Fibroblast of the aortic adventitia (primary cell): ENCODE measurements at places on chromosomes 6 and 20. TPM values are rescaled to one million over a fixed set of nuclear protein-coding genes. Genes with fewer than 3 reads are reported as not detected.

The PTCRA gene
- total RNA-seq: not detected in 2 replicates

The SEL1L2 gene
- not detected in 2 replicates for total RNA-seq

The SLC17A3 gene
- 1.1 TPM in 1 of 2 replicates, not detected in the other for total RNA-seq

The VSTM2L gene
- total RNA-seq: 0.57 and 1.4 TPM in 2 replicates

The DEFB125 gene
- not detected in 2 replicates for total RNA-seq

The RSPO3 gene
- total RNA-seq: 2.5 and 7.9 TPM in 2 replicates

The SPATA25 gene
- total RNA-seq: 2.1 and 9.6 TPM in 2 replicates

The LY6G6D gene
- total RNA-seq: not detected in 2 replicates

The MYT1 gene
- total RNA-seq: not detected in 2 replicates

The GABRR1 gene
- not detected in 2 replicates for total RNA-seq

The PACRG gene
- total RNA-seq: 0.63 and 2.9 TPM in 2 replicates

The CSTF1 gene
- total RNA-seq: 36.1 and 49.6 TPM in 2 replicates

The HLA-DPB1 gene
- 0.27 and 3.8 TPM in 2 replicates for total RNA-seq

The SLC17A2 gene
- 0.09 TPM in 1 of 2 replicates, not detected in the other for total RNA-seq

The RBBP8NL gene
- not detected in 2 replicates for total RNA-seq

The GPLD1 gene
- 0.27 and 0.41 TPM in 2 replicates for total RNA-seq

The GSTA2 gene
- total RNA-seq: not detected in 2 replicates

The MMS22L gene
- 11.4 and 48.2 TPM in 2 replicates for total RNA-seq
